ENCODE measurements at places on chromosomes 3 and 15. TPM values are rescaled to one million over a fixed set of nuclear protein-coding genes. Genes with fewer than 3 reads are reported as not detected.

DNA sequence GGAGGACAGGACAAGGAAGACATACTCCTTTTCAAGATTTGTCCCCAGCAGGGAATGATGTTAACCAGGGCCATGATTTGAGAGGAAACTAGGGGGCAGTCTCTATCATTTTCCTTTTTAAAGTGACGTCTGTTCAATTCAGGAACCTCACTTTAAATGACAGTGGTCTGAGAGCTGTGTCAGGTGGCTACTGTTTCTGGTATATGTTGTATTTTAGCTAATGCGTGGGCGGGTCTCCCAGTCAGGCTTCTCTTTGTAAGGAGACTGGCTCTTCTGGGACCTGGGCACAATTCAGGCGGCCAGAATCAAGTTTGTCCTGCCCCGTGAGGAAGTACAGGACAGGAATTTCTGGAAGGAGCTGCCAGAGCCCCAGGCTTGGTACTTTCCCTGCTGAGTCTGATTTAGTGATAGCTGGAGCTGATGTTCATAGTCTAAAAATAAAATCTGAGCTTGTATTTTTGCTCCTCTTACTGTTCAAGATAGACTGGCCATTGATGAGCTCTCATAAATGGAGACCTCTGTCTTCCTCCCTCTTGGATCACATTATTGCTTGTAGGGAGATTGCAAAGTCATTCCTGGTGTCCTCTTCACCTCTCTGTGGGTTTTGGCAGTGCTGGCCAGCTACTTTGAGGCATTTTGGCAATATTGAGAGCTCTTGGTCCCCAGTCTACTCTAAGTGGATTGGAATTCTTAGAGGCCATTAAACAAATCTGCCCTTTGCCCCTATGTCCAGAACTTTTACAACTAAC, 25.6 kb downstream of the SQOR start:
- DNase-seq = peak; percentile 29

GRCh38 chr3:71752831-71753700, 589 bp upstream of the GPR27 start:
- no peak for DNase-seq

DNA sequence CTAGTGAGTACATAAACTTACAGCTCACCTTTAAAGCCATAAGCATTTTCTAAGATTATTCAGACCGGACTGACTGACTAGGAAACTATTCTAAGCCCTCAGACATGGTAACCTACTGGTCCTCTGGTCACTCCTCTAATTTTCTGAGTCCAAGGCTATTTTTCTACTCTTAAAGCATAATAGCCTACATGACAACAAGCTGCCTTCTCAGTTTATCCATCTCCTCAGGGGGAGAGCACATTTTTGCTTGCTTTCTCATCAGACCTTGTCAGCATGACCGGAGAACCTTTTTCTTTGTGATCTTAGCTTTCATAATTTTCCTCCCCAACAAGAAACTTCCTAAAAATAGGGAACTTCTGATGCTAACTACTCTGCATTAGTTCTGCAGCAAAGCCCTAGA, 38.4 kb downstream of the UBP1 start:
- no peak for DNase-seq

GRCh38 chr3:178823591-178824246, 247.9 kb downstream of the ZMAT3 start:
- peak; percentile 64 for DNase-seq

GRCh38 chr3:190382082-190382481, 5.9 kb upstream of the CLDN16 start:
- peak; percentile 40 for DNase-seq

GRCh38 chr3:197068077-197068476, 38.5 kb upstream of the MELTF start:
- no peak for DNase-seq

- DNase-seq = peak; percentile 78
Observed at GRCh38 chr3:25592510-25592968, 72.2 kb downstream of the TOP2B start.

- DNase-seq = peak; percentile 13
Observed at GRCh38 chr3:23653647-23654525, 151.9 kb upstream of the UBE2E1 start.

DNA sequence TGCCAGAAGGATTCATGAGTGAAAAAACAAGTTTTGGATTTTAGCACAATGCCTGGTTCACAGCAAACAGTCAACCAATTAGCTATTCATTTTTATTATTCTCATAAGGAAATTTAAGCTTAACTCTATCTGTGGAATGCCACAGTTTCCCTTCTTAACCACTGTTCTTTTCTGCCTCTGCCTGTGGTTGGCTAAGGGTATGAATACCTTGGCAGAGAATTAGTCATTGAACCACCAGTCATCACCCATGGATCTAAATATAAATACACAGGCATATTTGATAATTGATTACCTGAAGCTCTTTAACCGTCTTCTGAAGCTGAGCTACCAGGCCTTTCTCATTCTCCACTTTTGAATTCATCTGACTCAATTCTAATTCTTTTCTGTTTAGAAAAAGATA, 79.9 kb downstream of the MYH15 start:
- DNase-seq = no peak

- DNase-seq = no peak
Observed at GRCh38 chr3:38038447-38038911, 529 bp upstream of the DLEC1 start.

GRCh38 chr15:95615436-95615835, 715.1 kb upstream of the NR2F2 start:
- no peak for DNase-seq

GRCh38 chr3:160486459-160486869, 36.9 kb upstream of the TRIM59 start:
- DNase-seq = peak; percentile 74

Gene NTRK3
- not detected for total RNA-seq

Gene C3orf33
- 7.8 TPM for total RNA-seq

Gene SI
- total RNA-seq = not detected

Gene TMEM108
- 0.32 TPM for total RNA-seq

Gene C3orf80
- total RNA-seq = 0.86 TPM

Gene RAD18
- 11.9 TPM for total RNA-seq
